Cardiac septum (tissue), 1 donor: ENCODE measurements at places on chromosomes 7 and 10. TPM values are rescaled to one million over a fixed set of nuclear protein-coding genes. Genes with fewer than 3 reads are reported as not detected.

DNA sequence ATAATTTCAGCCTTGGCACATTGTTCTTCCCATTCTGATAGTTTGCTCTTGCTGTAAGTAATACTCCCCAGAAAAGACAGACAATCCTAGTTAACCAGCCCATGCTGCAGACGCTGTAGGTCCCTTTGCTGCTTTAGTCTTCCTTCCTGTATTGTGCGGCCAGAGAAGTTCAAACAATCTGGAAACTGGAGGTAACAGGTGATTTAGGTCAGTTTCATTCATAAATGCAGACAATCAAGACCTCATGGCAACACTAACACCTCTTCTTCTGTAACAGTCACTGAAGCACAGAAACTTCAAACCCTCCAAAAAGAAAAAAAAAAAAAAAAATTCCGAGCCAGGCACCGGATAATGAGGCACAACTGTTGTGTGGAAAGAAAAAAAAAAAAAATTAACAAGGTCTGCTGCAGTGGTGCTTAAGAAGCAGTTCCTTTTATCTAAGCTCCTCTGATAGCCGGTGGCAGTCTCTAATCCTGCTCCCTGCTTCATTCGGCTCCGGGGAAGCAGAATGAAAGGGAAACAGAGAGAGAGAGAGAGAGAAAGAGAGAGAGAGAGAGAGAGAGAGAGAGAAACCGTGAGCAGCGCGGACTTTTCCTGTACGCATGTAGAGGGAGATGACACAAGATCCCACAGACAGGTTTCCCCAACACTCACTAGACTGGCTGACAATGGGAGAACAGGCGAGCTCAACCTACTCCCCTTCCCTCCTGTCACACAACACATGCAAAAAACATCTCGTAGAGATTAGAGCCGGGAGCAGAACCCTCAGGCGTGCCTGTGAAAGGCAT, at the start of gene SEMA3A:
TSS of gene SEMA3A (minus strand) at position 306 of the 788 bp plus-strand sequence. CDS start at position 103, 203 bp downstream.
- no peak for DNase-seq

The NEURL1 gene
- 0.54 TPM for total RNA-seq

The PDGFA gene
- total RNA-seq = 38.9 TPM

GRCh38 chr7:132213583-132213982, 362.7 kb downstream of the PLXNA4 start:
- DNase-seq = no peak

DNA sequence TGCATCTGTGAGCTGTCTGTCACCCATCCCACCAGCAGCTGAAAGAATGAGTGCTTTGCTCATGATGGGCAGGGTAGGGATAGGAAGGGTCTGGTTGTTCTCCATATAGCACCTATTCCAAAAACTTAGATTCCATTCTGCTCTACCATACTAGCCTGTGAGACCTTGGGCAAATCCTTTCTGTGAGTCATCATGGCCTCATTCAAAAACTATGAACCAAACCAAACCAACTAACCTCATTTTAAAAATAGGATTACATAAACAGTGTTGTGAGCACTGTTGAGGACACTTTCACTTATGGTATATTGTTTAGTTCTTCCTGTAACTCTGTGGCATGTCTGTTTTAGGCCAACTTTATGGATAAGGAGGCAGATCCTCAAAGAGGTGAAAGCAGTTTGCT, 30.9 kb upstream of the STEAP4 start:
- no peak for DNase-seq

- DNase-seq = no peak
Measured at GRCh38 chr10:60096761-60097513, 190.6 kb upstream of the CCDC6 start.

GRCh38 chr10:87500646-87501048, 4.0 kb upstream of the MINPP1 start:
- DNase-seq = no peak

The SEMA3E gene
- 0.70 TPM for total RNA-seq

DNA sequence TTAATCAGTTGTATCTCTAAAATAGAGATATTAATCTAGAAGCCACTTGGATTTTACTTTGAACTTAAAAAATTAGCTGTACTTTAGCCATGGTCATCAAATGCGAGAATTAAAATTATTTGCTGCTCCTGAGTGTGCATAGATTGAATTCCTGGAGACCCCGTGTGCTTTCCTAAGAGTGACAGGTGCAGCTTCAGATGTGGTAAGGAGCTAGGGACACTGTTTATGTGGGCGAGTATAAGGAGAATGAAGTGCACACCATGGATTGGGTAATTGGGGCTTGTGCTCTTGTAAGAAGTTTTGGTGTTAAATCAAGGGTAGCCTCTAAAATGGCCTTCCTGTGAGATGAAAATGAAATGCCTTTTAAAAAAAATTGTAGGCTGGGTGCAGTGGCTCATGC, 9.8 kb downstream of the PLCE1 start:
- DNase-seq = no peak

- no peak for DNase-seq
Measured at GRCh38 chr10:52400562-52400961, 86.5 kb downstream of the DKK1 start.
